Hematopoietic multipotent progenitor cell treated with erythropoietin and hydrocortisone succinate and interleukin-3 and kit ligand, for 8 days (in vitro differentiated cells): ENCODE measurements at places on chromosomes 13 and 19.

- peak; percentile 59 for DNase-seq
Observed at GRCh38 chr13:57624565-57625435, 6.7 kb upstream of the PCDH17 start.

DNA sequence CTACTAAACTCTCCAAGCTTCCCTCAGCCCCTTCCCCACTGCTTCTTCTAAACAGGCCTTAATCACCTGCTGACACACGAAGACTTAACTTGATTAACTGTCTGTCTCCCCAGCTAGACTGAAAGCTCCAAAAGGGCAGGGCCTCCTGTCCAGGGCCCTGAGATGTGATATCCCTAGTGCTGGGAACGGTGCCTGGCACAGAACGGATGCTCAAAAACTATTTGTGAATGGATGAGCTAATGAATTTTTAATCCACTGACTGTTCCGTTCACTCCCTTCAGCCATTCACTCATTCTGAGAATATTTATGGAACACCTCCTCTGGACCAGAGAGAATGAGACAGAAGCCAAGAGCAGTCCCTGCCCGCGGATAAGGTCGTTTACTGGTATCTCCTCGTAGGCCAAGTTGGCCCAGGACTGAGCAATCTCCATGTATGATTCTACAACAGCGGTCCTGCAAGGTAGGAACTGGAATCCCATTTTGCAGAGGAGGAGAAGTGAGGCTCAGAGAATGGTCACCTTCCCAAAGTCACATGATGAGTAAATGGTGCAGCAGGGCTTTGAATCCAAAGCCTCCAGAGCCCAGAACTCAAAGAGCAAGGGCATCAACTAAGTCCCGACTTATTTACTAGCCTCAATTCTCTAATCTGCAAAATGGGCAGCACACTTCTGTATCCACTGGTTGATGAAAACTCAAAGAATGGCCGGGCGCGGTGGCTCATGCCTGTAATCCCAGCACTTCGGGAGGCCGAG lies 3.4 kb downstream of the DMWD start:
- no peak for DNase-seq

DNA sequence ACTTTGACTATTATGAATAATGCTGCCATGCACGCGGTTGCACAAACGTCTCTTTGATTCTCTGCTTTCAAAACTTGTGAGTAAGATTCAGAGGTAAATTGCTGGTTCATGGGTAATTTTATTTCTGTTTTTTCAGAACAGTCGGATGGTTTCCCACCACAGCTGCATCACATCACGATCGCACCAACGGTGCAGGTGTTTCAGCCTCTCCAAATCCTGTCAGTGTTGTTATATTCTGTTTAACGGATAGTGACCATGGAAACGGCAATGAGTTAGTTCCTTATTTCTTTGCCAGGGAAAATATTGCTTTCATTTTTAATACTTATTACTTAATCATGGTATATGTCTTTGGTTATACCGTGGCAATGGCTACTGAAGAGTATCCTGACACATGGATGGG lies 19.1 kb upstream of the ZNF835 start:
- no peak for DNase-seq

DNA sequence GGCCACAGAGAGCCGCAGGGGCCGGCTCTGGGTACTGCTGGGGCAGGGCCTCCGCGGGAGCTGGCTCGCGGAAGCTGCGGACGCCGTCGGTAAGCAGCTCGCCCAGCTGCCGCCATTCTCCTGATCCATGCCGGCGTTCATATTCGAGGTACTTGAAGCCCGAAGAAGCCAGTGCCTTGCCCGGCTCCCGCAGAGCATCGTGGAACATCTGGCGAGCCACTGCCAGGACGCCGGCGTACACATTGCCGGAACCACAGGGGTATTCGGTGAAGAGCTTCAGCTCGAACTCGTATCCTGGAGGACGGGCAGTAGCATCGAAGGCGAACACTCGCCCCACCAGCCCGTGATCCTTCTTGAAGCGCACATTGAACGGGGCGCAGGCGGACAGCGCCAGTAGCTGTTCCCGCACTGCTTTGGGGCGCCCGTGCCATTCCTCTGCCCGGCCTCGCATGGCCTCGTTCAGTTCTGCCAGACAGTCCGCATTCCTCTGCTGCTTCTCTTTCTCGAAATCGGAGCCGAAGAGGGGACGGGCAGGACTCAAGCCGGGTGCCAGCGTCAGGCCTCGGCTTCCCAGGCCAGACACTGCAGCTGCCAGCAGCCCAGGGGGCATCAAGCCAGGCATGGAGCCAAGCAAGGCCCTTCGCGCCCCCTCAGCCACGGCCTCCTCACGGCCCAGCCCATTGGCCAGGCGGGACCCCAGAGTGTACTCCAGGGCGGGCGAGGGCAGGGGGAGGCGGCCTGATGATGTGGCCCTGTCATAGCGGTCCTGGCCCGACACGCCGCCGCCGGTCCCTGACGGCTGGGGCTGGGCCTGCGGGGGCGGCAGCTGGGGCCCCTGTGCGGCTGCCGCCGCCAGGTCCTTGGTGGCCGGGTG lies 1.0 kb downstream of the IRF2BP1 start:
- DNase-seq = peak; percentile 16

DNA sequence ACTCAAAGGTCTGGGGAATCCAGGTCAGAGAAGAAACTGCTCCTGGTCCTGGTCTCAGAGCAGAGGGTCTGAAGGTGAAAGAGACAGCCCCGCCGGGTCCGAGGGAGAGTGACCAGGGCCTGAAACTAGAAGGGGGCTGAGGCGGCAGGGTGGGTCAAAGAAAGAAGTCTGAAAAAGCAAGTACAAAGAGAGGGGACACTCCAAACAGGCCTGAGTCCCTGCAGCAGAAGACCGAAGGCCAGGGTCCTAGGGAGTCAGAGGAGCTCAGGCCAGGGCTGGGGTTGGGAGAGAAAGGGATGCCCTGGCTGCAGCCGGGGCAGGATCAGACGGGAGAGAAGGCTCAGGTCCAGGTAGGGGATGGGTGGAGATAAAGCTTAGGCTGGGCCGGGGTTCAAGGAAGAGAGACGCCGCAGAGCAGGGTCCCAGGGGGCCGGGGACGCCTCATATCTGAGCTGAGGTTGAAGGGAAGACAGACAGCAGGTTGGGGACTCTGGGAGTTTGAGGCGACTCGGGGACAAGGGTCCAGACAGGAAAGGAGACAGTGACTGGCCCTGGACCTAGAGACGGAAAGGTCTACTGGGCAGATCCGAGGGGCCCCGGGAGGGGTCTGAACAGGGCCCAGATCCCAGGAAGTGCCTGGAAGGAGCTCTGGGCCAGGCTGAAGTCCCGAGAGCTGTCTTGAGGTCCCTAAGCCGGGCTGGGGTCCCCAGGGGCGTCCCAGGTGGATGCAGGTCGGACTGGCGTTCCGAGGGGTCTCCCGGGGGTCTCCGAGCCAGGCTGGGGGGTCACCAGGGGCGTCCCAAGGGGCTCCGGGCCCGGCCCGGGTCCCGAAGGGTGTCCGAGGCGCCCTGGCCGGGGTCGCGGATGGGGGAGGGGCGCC lies 795 bp downstream of the MLLT1 start:
- no peak for DNase-seq

DNA sequence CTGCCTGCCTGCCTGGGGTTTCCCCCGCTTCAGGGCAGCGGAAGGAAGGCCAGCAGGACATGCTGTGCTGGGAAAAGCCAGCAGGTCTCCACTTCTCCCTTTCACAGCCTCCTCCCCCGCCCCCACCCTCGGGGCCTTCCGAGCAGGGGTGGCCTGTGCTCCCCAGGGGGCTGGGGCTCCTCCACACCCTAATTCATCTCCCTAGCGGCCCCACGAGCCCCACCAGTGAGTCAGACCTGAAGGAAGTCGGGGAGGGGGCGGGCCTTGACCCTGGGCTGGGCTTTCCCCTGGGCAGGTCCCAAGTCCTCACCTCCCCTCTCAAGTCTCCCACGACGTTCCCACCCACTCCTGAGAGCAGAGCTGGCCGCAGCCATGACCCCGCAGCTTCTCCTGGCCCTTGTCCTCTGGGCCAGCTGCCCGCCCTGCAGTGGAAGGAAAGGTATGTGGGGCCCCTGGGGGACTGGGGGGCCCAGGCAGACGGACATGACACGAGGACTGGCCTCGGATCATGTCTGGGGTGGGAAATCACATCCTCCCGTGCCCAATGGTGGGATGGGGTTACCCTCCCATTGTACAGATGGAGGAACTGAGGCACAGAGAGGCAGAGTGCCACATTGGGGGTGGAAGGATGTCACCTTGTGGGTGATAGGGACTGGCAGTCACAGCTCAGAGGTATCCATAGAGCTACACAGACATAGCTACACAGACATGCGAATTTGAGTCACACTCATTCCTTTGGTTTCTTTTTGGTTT lies at the start of gene EBI3:
Gene EBI3 (plus strand): TSS at position 345 of the 753 bp plus-strand sequence. CDS start 28 bp downstream, at position 373.
- DNase-seq = no peak

DNA sequence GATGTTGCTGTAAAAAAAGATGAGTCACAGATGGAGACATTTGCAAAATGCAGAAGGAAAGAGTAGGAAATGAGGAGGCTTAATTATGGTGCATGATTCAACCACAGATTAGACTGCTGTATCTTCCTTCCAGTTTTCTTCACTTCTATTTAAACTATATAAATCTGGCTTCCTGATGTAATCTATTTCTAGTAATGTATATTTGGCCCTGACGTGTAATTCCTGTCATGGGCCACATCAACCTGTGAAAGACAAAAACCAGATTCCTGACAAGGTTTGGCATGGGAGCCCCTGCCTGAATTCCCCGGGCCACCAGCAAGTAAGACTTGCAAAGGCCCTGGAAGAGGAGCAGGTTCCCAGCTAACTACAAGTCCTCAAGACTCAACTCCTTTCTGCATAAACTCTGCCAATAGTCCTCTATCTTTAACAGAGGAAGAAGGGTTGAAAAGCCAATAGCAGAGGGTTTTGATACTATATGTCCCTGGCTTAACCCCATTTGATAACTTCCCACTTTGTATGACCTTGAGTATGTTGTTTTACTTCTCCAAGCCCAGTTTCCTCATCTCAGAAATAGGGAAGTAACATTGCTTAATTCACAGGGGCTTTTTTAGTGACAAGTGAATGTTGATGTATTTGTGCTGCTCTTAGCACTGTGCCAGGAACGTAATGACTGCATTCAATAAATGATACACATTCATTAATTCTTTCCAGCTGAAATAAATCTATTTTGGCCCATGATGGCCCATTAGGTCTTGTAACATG lies 172.7 kb downstream of the SPRY2 start:
- peak; percentile 3 for DNase-seq
